ENCODE measurements at places on chromosomes 2 and 18.

GRCh38 chr2:8036366-8036765 lies 645.5 kb upstream of the ID2 start:
- DNase-seq: no peak

DNA sequence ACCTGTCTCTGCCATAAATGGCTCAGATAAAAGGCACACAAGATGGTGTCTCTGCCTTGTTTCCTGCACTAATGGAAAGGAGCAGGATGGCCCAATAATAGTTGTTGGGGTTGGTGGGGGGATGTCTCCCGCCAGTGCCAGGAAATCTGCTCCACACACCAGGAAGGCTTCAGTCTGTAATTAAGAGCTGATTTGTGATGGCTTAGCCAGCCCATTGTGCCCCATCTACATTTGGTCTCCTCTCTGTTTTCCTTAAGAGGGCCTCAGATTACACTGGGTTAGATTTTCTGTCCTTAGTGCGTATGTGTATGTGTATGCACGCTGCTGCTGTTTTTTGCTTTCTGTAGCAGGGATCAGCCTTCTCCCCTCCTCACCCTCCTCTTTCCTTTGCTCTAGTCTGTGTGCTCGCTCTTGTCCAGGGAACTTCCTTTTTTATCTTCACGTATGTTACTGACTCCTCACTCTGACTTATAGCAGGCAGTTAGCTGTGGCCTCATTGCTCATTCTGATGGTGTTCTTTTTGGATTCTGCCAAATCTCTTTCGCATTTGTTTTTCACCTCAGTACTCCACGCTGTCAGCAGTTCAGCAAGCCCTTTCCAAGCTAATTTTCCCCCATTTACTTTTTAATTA lies 33.4 kb upstream of the MGAT5 start:
- DNase-seq: no peak

- DNase-seq: no peak
Observed at GRCh38 chr2:26161926-26162325, 11.0 kb upstream of the GAREM2 start.

GRCh38 chr2:56148825-56149224 lies 35.0 kb upstream of the CCDC85A start:
- no peak for DNase-seq

GRCh38 chr2:64626146-64626809 lies 27.4 kb downstream of the SERTAD2 start:
- DNase-seq: no peak

- no peak for DNase-seq
Observed at GRCh38 chr18:48982266-48982665, 31.5 kb upstream of the SMAD7 start.

DNA sequence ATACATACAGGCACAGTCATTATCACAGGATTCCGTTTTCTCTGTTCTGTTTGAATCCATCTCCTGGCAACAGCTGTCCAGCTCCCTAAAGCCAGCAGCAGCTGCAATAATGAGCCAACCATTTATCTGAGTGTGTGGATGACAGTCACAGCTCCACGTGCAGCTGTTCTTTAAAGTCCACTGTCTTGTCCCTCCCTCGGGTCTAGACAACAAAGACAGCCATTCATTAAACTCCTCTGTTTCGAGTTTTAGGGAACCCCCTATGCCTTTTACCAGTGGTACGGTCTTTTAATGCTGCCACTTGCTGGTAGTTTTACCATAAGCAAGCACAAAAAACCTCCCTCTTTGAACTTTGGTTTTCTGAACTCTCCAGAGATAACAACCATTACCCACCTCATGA lies 16.0 kb upstream of the MSGN1 start:
- no peak for DNase-seq

GRCh38 chr2:112156152-112156986 lies 18.2 kb downstream of the FBLN7 start:
- no peak for DNase-seq

Measured in activated naive CD8-positive, alpha-beta T cell treated with anti-CD3 and anti-CD28 coated beads, Interleukin-2, amount 50 U/mL, for 16 hours (primary cell).